ENCODE measurements at places on chromosomes 12 and 14. TPM values are rescaled to one million over a fixed set of nuclear protein-coding genes. Genes with fewer than 3 reads are reported as not detected.

The ALG10B gene
- 1.0 TPM for polyA plus RNA-seq

The TSHR gene
- polyA plus RNA-seq, result not detected

The KRT6C gene
- polyA plus RNA-seq, result not detected

The MGP gene
- not detected for polyA plus RNA-seq

The LLPH gene
- polyA plus RNA-seq, result 49.3 TPM

The TAS2R31 gene
- polyA plus RNA-seq, result not detected

The ERP27 gene
- 5.3 TPM for polyA plus RNA-seq
